Muscle of leg (tissue), 16 donors: ENCODE measurements at places on chromosomes 4 and X. TPM values are rescaled to one million over a fixed set of nuclear protein-coding genes. Genes with fewer than 3 reads are reported as not detected.
A peak's percentile ranks its signal among the peaks of the same experiment; 100 is the strongest.

GRCh38 chr4:40292313-40292759 lies 42.8 kb upstream of the CHRNA9 start:
- no peak for DNase-seq

DNA sequence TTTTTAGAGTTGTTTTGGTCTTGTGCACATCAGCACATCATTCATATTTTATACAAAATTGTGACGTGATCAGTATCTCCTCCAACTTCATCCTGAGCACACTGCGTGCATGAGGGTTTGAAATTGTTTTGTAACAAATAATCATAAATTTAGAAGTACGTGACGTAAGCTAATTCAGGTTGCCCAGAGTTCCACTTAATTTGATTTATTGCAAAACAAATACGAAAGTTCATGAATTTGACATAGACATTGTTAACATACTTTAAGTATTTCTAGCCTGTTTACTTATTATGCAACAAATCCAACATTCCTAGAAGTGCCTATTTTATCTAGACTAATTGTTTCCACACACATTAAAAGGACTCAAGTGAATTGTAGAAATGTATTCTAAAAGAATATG lies 48.3 kb downstream of the MAP7D3 start:
- DNase-seq = no peak

- no peak for DNase-seq
These were observed 59.5 kb downstream of the CLDN22 start for GRCh38 chr4:183260491-183261151.

DNA sequence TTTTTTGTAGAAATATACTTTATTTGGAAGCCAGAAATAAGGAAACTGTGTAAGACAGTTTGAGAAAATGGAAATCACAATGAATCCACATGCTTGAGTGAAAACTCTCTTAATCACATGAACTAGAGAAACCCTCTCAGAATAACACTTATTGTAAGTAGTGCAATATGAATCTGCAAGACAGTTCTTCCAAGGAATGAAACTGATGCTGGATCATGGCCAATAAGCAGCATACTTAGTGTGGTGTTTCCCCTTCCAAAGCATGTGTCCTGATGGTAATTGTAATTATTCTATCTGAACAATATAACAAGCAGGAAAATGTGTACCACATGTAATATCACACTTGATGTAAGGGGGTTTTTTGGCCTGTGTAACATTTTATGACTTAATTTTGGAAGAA lies 1870.5 kb upstream of the TENM3 start:
- peak; percentile 44 for DNase-seq

DNA sequence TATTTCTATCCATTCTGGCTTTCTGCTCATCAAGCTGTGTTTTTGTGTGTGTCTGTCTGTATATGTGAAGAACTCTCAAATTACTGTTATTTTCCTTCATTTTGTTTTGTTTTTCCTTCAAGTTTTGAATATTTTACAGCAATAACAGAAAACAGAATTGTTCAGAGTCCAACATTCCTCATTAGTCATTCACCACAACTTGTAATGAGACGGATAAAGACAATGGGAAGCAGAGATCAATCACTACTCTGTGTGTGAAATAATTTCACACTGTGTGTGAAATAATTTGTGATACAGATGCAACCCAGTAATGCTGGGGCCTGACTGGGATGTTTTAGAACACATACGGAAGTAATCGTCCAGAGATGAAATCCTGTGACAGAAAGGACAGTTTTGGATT lies 55.2 kb downstream of the HPGD start:
- DNase-seq = no peak

The UGT2B15 gene
- polyA plus RNA-seq = 0.69 TPM

- DNase-seq = no peak
These were observed 23.0 kb downstream of the GAB1 start for GRCh38 chr4:143359644-143360193.

The DOK7 gene
- polyA plus RNA-seq = 15.7 TPM

DNA sequence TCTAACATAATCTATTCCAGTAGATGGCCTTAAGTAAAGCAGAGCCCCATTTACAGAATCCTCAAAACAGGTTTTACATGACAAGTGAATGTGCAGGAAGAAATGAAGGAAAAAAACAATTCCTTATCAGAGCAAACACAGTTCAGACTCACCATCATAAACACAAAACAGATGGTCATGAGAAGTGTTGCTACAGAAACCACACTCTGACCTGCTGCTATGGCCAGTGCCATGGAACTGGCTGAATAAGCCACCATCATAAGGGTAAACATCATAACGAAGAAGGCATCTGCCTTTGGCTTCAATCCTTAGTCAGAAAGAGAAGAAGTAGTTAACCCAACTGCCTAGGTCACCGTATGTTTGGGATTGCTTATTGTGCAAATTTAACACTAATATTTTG lies 61.1 kb downstream of the ABCG2 start:
- DNase-seq = no peak

The L1CAM gene
- polyA plus RNA-seq = 1.6 TPM

DNA sequence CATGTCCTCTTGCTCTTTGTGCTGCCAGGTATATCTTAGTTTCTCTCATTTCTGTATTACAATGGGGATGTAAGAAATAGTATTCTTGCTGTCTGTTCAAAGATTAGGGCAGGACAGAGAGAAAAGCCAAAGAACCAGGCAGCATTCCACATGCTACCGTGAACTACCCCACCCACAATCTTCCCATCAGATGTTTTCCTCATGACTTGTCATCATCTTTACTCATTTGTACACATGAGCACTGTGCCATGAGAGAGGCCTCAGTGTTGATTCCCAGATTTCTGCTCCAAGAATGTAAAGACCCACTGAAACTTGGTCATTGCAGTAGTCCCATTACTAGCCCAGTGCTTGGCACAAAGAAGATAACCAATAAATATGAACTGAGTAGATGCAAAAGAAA lies 354.6 kb upstream of the RASGEF1B start:
- no peak for DNase-seq

DNA sequence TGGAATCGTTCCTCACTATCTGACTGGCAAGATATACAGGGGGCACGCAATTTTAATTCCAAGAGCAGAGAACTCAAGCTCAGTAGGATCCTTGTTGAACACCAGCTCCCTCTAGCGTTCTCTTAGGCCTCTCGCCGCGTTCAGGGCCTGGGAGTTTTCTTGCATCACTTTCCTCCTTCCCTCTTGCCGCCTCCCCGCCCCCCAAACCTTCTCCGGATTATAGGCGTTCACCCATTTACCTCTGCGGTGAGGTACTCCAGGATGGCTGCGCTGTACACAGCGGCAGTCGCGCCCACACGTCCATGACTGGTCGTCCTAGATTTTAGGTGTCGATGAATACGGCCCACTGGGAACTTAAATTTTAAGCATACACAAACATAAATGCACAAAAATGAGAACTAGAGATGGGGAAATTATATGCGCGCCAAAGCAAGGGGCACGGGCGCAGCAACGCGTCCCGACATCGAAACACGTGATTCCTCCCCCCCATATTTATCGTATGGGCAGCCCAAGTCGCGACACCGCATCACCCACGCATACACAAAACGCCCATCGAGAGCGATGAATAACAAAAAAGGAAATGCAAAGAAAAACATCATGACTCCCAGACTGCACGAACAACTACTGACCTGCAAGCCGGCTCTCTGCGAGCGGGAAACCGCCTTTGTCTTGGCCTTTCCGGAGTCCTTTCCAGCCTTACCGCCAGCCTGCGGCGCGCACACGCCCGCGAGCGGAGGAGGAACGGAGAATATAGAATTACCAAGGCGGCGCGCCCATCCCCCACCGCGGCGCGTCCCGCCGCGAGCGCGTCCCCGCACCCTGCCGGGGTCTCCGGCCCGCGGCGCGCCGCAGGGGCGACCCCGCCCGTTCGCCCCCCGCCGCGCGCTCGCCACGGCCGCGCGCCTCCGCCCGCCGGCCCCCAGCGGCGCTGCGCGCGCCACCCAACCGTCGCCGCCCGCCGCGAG lies 759 bp downstream of the H2AZ1 start:
- peak; percentile 96 for DNase-seq

DNA sequence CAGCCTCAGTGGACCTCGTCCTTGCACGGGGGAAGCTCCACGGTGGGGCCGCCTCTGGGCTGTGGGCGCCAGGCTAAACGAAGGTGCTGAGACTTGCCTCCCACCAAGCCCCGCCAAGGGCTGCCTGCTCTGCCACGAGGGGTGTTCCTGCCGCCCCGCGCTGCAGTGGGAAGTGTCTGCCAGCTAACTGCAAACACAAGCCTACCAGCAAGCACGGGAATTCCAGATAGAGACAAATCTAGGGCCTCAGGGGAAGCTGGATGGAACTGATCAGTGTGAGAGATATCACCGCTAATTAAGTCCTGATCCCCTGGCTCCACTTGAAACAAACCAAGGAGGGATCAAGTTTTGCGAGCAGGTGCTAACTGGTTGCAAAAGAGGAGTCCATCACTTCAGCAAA lies 181.6 kb upstream of the LEF1 start:
- DNase-seq = no peak

- DNase-seq = no peak
These were observed 460.1 kb upstream of the SLIT2 start for GRCh38 chr4:19791422-19792123.

The PLAC8 gene
- 1.4 TPM for polyA plus RNA-seq

The EXOC1L gene
- polyA plus RNA-seq = not detected

The KDM5C gene
- polyA plus RNA-seq = 27.3 TPM

DNA sequence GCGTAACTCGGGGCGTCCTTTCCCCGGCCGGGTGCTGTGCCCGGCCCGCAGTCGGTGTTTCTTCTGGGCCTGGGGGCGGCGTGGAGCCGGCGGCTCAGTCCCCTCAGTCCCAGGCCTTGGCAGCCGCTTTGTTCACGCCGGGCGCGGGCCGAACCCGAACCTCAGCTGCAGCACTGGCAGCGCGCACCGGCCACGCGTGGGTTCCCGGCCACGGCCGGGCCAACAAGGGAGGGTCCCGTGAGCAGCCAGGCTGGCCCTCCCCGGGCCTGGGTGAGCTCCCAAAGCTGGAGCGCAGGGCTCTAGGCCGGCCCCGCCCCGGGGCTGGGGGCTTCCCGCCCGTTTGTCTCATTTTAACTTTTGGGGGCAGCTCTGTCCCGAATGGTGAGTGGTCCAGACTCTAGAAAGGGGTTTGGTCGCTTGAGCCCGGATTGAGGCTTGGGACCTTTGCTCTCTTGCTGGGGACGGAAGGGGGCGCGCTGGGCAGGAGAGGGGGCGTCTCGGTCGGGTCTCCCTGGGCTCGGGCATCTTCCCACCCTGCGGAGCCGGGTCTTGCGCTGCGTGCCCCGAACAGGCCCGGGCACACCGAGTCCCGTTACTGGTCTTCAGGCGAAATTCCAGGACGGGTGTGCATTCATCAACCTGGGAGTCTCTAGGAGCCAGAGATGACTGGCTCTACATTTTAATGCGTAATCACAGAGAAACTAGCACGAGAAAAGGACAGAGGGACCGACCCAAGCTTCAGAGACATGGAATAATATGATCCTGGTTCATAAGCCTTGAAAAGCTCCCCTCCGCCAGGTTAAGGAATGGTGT lies 177.1 kb downstream of the CBR4 start:
- peak; percentile 75 for DNase-seq

DNA sequence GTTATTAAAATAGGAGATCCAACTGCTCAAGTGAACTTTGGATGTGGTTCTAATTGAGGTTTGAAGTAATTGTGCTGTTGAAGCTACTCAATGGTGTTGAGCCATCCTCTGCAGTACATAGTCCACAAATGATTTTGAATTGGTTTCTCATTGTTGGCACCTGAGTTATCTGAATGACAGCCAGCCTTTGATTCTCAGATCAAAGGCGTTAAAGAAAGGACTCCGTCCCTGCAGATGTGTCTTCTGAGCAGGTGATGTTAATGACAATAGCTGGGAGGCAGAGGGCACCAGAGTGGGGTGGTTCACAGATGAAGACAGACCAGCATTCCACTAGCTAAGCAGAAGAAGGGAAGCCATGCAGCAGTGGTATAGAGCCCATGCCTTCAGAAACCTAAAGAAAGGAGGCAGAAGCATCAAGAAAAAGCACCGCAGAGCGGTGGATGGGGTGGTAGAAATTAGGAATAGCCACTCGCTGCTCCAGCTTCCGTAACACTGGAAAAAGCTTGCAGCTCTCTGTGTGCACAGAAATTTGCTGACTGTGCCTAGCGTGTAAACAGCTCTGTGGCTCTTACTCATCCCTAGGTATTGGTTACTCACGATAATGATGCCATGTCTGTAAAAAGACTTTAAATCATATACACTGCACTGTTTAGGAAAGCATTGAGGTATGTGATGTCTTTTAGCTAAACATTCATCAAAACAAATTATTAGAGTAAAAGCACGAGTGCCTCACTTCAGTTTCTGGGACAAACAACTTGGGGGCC lies 79.2 kb upstream of the CLCN4 start:
- DNase-seq = no peak

GRCh38 chrX:903116-903515 lies 272.5 kb downstream of the SHOX start:
- DNase-seq = peak; percentile 77

GRCh38 chrX:652341-652741 lies 21.8 kb downstream of the SHOX start:
- DNase-seq = peak; percentile 93

The SMARCA1 gene
- 89.3 TPM for polyA plus RNA-seq

DNA sequence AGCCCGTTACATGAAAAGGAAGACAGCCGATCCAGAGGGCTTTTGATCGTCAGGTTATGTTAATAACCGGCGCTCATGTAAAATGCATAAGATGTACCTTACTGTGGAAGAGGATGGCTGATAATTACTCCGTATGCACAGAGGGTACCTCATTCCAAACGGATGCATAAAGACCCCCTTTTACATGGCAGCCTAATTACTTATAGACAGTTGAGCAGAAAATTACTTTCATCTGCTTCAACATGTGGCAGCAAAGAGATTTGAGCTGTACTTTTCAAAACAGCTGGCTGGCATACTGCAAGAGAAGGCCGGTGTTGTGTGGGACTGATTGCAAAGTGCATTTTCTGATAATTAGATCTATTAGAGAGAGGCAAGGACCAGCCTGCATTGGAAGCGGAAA lies 103.4 kb downstream of the SHOX start:
- DNase-seq = no peak

- DNase-seq = peak; percentile 13
These were observed 48.7 kb downstream of the DDX60 start for GRCh38 chr4:168269896-168270295.

DNA sequence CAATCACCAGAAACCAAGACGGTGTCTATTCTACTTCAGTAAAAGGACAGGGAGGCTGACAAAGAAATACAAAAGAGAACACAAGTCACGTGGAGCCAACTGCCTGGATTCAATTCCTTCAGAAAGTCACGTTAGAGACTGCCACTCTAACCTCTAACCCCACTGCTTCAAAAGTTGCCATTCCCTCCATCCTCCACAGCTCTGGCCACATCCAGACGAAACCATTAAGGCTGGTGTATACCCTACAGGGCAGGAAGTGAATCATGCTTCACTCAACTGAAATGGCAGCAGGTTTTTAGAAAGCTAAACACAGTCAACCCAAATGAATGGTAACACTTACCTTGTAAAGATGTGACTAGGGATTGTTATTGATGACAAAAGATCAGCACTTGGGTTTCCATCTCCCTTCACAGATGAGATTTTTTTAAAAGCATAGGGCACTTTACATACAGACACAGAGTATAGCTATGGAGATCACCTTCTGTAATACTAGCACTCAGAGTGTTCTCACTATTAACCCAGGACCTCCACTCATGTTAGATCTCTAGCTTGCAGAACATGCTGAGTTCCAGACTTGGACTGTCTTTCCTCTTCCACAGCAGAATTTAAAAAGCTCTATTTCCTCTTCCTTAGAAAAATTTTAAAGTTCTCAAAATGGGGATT lies 37.4 kb downstream of the MAML3 start:
- DNase-seq = no peak

- no peak for DNase-seq
These were observed 185.5 kb upstream of the PITX2 start for GRCh38 chr4:110808351-110808878.

The KLHL34 gene
- polyA plus RNA-seq = 0.15 TPM

- peak; percentile 90 for DNase-seq
These were observed at the start of gene ZNF732 for GRCh38 chr4:304969-305680. Gene ZNF732 (minus strand): TSS chr4:305474. CDS start chr4:305310, 164 bp downstream.

The CT45A10 gene
- polyA plus RNA-seq = not detected

The ZNF630 gene
- polyA plus RNA-seq = 1.9 TPM

The FAAH2 gene
- polyA plus RNA-seq = 0.89 TPM
